ENCODE measurements at places on chromosomes 11 and 22. TPM values are rescaled to one million over a fixed set of nuclear protein-coding genes. Genes with fewer than 3 reads are reported as not detected.

WEE1 gene
- 102 TPM for total RNA-seq

KCNK4 gene
- not detected for total RNA-seq

STK33 gene
- total RNA-seq: 6.6 TPM

CELF1 gene
- total RNA-seq: 107 TPM

HBG1 gene
- not detected for total RNA-seq

VPREB1 gene
- not detected for total RNA-seq

OR2AT4 gene
- total RNA-seq: not detected

MYOD1 gene
- total RNA-seq: 679 TPM
